Ascending aorta (tissue), 2 donors: ENCODE measurements at places on chromosomes 16 and 17. TPM values are rescaled to one million over a fixed set of nuclear protein-coding genes. Genes with fewer than 3 reads are reported as not detected.

DNA sequence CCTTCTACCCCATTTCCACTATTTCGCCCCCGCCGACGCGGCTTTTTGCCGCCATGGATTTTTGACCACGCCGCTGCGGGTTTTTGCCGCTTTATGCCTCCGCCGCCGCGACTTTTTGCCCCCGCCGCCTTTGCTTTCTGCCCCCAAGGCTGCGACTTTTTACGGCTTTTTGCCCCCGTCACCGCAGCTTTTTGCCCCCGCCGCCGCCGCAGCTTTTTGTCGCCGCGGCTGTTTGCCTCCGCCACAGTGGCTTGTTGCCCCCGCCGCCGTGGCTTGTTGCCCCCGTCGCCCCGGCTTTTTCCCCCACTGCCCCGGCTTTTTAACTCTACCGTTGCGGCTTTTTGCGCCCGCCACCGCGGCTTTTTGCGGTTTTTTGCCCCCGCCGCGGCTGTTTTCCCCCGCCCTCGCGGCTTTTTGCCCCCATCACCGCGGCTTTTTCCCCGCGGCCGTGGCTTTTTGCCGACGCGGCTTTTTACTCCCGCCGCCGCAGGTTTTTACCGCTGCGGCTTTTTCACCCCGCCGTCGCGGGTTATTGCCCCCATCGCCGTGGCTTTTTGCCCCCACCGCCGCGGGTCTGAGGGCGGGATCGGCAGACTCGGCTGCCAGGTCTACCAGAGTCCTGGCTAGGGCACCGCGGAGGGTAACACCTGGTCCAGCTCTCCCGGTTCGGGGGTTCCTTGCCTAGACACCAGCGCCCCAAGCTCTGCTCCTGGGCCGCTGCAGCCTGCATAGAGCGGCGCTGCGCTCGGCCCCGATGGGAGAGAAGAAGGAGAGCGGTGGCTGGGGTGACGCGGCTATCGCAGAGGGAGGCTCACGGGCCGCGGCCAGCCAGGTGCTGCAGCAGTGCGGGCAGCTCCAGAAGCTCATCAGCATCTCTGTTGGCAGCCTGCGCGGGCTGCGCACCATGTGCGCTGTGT is 562.7 kb upstream of the WSB1 start:
- H3K4me3 ChIP-seq = no peak overlapping the region
- DNase-seq = no peak
- no peaks in the 10 kb centered on the region for H3K4me1 ChIP-seq
- H3K36me3 ChIP-seq = no peaks in the 10 kb centered on the region
- no peak overlapping the region for H3K27ac ChIP-seq

DNA sequence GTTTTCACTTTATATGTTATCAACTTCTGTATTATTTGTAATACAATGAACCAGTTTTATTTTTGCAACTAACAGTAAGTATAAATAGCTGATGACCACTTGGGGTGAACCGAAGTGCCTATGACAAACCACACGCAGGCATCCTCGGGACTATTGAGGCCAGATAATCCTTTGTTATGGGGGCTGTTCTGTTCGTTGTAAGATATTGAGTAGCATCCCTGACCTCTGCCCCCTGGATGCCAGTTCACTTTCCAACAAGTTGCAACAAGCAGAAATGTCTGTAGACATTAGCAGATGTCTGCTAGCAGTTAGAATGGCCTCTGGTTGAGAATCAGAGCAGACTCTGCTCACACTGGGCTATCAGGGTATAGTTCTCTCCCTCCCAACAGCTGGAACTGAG is 277.0 kb downstream of the WWOX start:
- no peak overlapping the region for H3K27ac ChIP-seq
- H3K36me3 ChIP-seq = no peaks in the 10 kb centered on the region
- no peaks in the 10 kb centered on the region for H3K4me1 ChIP-seq
- no peak for DNase-seq
- H3K27me3 ChIP-seq = no peaks in the 10 kb centered on the region

GRCh38 chr17:74324521-74324920 is 1.5 kb upstream of the KIF19 start:
- DNase-seq = no peak
- H3K27me3 ChIP-seq = peaks cover 4% of the 10 kb centered on the region

DNA sequence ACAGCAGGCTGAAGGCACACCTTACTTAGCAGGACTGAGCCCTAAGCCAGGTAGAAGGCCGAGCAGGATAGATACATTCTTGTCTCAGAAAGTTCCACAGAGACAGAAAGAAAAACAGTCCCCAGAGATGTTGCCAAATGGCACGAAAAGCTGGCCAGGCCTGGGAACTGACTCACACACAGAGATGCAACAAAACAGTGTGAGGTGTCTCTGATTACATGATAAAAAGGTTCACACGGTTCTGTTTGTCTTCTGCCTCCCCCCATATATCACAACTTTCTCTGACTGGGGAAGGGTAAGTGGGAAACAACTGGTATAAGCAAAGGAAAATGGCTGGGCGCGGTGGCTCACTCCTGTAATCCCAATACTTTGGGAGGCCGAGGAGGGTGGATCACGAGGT is 1.7 kb downstream of the WBP2 start:
- no peak for DNase-seq
- H3K4me3 ChIP-seq = peak overlapping the region; percentile 87
- H3K36me3 ChIP-seq = peaks cover 37% of the 10 kb centered on the region
- peaks cover 3% of the 10 kb centered on the region for H3K4me1 ChIP-seq

- H3K4me1 ChIP-seq = no peaks in the 10 kb centered on the region
- no peaks in the 10 kb centered on the region for H3K36me3 ChIP-seq
- DNase-seq = no peak
- no peak overlapping the region for H3K27ac ChIP-seq
- no peak overlapping the region for H3K4me3 ChIP-seq
- no peaks in the 10 kb centered on the region for H3K27me3 ChIP-seq
These were observed 12.5 kb downstream of the CCDC92B start for GRCh38 chr17:2736956-2737355.

- no peaks in the 10 kb centered on the region for H3K36me3 ChIP-seq
- no peak for DNase-seq
- no peaks in the 10 kb centered on the region for H3K27me3 ChIP-seq
- no peak overlapping the region for H3K4me3 ChIP-seq
- H3K27ac ChIP-seq = no peak overlapping the region
These were observed 103.7 kb downstream of the NPIPB5 start for GRCh38 chr16:22614271-22614947.

Gene ALOX12B
- total RNA-seq = not detected

Gene FNDC8
- total RNA-seq = not detected

Gene EFCAB13
- total RNA-seq = 1.2 TPM
